ENCODE measurements at places on chromosomes 7 and 10.

- DNase-seq: no peak
Measured at GRCh38 chr7:121901026-121901425, 28.1 kb downstream of the PTPRZ1 start.

- DNase-seq: no peak
Measured at GRCh38 chr7:70647801-70648498, 484.0 kb upstream of the GALNT17 start.

DNA sequence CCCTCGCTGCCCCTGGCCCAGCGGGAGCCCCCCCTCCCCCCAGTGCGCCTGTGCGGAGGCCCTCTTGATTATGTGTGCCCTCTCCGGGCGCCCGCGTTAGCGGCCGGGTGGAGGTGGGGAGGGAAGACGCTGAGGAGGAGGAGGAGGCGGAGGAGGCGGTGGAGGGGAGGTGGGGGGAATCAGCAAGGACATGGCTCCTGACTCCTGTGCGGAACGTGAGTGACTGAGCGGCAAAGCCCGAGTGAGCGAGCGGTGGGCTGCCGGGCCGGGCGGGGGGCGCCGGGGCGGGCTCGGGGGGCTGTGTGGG is 201 bp downstream of the MLLT10 start:
- no peak for DNase-seq

DNA sequence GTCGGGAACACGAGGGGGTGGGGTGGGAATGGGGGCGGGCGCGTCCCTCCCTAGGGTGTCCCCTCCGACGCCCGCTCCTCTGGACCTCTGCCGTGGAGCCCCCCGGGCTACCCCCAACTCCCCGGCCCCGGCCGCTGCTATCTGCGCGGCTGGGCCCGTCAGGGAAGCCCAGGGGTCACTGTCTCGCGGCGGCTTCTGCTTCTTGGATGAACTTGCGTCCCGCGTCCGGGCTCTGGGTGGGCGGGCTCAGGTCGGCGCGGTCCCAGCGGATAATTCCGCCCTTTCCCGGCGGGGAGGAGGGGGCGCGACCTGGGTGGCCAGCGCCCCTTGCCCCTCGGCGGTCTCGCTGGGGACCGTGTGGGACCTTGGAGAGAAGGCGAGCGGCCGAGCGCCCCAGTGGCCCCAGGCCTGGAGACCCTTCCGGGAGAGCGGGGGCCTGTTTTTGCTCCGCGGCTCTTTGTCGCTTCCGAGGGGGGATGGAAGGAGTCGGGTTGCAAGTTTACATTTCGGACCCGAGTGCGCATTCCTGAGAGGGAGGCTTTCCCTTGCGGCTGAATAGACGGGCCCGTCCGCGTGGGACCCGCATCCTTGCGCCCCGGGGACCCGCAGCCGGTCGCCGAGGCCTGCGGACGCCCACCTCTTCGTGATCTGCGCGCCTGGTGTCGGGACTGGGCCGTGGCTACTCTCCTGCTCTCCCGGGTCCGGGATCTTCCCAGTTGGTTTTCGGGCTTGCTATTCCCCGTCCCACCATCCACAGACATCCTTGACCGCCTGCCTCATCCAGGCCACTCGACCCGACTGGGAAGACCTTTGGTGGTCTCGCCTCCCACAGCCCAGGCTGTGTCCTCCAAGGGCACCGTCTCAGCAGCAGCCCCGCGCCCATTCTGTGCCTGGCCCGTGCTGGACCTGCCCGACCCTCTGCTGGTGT is 812 bp downstream of the DOCK1 start:
- no peak for DNase-seq

GRCh38 chr7:65269150-65269856 is 104.4 kb upstream of the ZNF92 start:
- peak; percentile 67 for DNase-seq

GRCh38 chr7:1559626-1560590 is 3.9 kb upstream of the TMEM184A start:
- DNase-seq: no peak

GRCh38 chr7:132309102-132309805 is 267.0 kb downstream of the PLXNA4 start:
- no peak for DNase-seq

- no peak for DNase-seq
Measured at GRCh38 chr10:37713642-37714041, 143.8 kb downstream of the ZNF248 start.

- DNase-seq: no peak
Measured at GRCh38 chr7:154505362-154505761, 453.2 kb downstream of the DPP6 start.

GRCh38 chr7:87318741-87319140 is 26.7 kb upstream of the CROT start:
- no peak for DNase-seq

GRCh38 chr7:55550010-55550663 is 22.2 kb downstream of the VOPP1 start:
- no peak for DNase-seq

GRCh38 chr10:110508159-110508788 is 10.6 kb downstream of the DUSP5 start:
- no peak for DNase-seq

DNA sequence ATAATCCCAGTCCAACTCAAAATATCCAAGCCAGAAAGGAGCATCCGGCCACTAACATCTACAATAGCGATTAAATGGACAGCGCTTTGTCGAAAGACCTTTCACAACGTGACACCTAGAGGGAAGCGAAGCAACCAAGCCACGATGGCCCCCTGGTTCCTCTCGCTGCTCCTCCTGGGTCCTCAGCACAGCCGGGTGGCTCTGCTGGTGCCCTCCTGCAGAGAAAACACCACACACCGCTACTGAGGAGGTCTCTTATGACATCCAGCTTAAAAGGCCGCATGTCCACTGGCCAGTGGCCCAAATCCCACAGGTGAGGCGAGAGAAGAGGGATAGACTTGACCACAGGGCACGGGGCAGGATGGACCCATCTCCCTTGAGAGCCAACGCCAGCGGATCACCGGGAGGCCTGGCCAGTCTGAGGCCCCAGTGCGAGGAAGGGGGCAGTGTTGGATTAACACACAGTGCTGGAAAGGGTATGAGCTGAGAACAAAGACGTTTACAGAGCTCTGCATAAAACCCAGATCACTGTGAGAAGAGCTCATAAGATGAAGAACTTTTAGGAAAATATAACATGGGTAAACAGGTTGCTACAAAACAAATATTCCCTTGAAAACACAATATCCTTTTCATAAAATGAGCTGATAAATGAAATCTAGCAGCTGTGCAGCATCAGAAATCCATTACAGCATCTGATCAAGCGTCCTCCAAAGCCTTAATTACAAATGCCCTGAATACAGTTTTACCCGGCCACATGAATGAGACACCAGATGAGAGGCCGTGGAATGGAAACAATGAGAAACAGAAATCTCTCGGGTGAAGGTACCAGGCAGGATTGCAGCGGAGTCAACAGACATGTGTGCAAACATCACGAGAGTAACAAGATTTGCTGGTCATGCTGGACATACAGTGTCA is 236.7 kb downstream of the DIP2C start:
- no peak for DNase-seq

DNA sequence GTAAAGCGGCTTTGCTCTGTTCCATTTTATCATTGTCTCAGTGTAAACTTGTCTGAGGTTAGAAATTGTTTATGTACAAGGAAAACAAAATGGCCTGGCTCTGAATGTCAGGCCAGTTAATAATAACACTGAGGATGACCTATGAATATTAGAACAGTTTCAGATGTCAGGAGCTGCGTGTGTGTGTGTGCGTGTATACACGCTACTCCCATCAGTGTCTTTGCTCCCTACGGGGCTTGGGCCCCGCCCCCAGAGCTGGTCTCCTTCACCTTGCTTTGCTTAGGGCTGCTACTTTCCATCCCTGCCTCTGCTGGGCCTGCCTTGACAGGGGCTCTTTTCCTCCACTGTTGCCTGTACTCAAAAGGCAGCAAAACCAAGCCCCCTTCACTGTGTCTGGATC is 142.3 kb upstream of the BET1 start:
- no peak for DNase-seq

- peak; percentile 59 for DNase-seq
Measured at GRCh38 chr10:130127364-130128061, 8.7 kb upstream of the GLRX3 start.

DNA sequence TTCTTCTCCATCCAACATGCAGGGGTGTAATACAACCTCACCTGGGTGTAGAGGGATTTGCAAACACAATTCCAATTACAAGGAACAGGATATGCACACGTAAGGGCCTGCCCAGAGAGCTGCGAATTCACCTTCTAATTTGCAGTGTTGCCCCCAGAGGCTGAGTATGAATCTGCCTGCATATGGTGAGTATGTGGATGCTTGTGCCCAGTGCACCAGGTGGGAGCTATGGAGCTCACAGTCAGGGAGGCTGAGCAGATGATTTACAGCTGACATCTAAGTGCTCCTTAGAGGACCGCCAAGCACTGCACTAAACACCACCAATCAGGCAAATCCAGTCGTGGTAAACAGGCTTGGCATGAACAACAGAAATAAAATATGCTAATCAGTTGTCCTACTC is 132.0 kb downstream of the RELN start:
- no peak for DNase-seq

DNA sequence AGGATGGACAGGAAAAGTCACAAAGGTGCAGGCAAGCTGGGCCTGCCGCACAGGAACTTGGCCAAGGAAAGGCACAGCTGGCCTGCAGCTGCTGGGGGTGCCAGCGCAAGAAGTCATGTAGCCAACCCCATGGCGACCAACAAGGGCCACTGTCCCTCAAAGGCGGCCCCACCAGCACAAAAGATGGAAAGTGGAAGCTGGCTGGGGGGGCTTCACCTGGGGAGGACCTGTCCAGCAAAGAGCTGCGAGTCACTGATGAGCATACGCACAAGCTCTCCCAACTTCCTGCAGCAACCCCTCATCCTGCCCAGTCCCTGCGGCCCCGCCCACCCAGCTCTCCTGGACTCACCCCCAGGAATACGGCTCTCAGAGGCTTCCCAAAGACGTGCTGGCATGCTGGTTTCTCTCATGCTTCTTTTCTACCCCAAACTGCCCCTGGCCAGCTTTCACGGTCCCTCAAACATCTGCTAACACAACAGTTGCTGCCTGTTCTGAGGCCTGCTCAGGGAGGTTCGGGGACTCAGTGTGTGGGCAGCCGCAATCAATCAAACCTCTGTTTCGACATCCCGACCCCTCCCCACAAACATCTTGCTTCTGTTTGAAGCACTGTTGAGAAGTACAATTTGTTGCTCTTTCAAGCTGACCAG is 67.6 kb downstream of the FAM53B start:
- no peak for DNase-seq

DNA sequence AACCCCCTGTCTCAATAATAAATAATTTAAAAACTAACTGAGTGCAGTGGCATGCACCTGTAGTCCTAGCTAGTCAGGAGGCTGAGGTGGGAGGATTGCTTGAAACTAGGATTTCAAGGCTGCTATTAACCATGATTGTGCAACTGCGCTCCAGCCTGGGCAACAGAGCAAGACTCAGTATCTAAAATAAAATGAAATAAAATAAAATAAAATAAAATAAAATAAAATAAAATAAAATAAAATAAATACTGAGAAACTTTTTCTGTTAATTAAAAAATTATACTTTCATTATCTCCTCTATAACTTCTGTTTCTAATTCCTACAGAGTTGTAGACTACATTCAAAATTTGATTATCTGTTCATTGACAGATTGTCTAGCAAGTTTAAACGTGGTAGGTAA is 999.4 kb downstream of the ANKRD7 start:
- no peak for DNase-seq

DNA sequence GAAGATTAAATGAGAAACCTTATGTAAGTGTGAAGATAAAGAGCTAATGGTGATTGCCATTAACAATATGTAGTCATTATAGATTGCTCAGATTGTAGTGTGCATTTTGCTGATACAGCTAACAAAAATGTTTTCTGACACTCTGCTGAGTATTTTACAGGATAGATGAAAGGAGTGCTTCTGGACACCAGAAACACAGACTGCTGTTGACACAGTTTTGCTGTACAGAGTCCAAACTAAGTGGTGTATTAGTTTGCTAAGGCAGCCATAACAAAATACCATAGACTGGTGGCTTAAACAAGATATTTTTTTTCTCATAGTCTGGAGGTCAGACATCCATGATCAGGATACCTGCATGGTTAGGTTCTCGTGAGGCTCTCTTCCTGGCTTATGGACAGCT is 2.2 kb downstream of the SMC3 start:
- no peak for DNase-seq

DNA sequence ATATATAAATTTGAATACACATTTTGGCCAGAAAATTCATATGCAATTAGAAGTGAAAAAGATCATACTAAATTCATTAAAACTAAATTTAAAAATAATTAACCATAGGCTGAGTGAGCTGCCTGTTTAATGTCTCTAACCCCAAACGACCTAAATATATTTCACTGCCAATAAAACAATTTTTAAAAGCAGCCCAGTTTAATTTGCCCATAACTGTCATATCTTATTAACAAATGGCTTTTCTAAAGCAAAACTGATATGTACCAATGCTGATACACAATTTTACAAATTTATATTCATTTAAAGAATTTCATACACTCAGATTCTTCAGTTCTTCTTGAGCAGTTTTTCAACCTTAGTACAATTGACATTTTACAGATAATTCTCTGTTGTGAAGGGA is 99.9 kb downstream of the CACNA2D1 start:
- DNase-seq: no peak

Data from urinary bladder (tissue), 4 donors.